Central memory CD8-positive, alpha-beta T cell (primary cell): ENCODE measurements at places on chromosomes 7 and 10.

DNA sequence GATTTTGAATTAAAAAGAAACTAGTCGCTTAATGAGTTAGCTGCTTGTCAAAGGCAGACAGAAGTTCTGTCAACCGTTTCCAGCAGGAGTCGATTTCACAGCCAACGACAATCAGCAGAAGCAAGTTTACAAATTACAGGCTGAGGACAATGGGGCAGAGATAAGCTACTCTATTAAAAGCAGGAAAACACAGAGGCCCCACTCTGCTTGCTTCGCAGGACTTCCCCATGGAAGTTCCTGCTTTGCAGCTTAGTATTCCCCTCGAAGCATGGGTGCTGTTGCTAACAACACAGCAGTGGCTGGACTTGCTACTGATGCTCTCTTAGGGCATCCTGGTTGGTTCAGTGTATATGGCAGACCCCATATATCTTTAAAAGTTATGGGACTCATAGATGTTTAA, 50.8 kb upstream of the KLF6 start:
- no peak for DNase-seq

- no peak for DNase-seq
These were observed 11.1 kb upstream of the DNMBP start for GRCh38 chr10:100020886-100021253.

- no peak for DNase-seq
These were observed 8.6 kb downstream of the VIM start for GRCh38 chr10:17236468-17237148.

DNA sequence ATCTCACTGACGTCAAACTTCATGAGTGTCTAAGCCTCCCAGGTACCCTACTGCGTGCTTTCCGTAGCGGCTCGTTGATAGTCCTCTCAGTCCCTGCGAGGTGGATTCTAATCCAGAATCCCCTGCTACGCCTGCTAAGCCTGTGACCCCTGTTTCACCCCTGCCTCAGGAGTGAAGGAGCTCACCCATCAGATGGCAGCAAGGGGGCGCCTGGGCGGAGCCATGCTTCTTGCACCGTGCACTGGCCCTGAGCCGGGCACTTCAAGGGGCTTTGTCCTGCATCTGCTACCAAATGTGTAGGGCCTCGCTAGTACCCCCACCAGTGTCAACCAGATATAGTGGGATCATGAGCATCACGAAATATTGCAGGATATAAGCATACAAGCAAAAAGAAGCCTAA, 918 bp upstream of the STRA8 start:
- no peak for DNase-seq

GRCh38 chr7:27149842-27150567, 2.4 kb downstream of the HOXA3 start:
- no peak for DNase-seq

DNA sequence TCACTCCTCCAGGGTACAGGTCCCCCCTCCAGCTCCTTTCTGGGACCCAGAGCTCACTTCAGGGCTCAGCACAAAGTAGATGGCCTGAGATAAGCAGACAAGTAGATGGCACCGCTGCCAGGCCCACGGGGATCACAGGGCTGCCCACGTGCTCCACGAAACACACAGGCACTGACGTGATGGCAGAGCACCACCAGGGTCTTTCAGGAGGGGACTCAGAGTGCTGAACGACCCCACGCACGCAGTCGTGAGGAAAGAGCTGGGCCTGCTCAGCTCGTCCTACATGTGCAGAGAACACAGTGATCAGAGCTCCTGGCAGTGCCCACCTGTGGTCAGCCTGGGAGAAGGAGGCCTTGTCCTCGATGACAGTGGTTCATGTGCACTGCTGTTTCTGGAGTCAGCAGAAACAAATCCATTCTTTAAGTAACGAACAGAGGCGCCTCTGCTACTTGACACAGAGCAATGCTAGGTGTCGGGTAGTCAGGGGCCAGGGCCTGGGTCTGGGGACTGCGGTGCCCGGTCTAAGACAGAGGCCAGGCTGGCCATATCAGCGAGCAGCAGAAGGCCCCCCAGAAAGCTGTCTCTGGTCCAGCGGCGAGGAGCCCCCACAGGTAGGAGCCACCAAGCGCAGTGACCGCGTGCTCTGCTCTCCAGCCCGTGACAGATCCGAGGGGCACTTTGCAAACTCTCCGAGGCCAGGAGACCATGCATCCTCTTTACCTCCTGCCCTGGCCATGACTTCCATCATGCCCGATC, 129.8 kb upstream of the FAM20C start:
- DNase-seq, result no peak

GRCh38 chr10:46018453-46019176, 11.8 kb downstream of the NCOA4 start:
- no peak for DNase-seq

- no peak for DNase-seq
These were observed 133.1 kb upstream of the PPP1R3A start for GRCh38 chr7:114051871-114052331.

DNA sequence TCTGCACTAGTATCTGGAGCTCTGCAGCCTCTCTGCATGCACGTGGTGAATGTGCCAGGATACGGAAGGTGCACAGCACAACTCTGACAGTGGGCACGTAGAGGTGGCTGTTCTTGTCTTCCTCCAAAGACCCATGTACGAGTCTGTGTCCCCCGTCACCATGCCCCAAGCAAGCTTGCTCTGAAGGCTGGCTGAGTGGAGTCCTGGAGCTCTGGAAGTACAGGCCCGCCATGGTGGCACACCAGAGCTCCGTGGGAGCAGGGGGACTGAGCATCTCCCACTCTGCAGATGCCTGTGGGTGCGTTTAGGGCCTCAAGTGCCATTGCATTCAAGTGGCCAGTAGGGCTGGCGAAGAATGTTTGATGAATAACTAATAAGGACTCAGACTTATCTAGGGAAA, 17.1 kb downstream of the BCCIP start:
- no peak for DNase-seq

DNA sequence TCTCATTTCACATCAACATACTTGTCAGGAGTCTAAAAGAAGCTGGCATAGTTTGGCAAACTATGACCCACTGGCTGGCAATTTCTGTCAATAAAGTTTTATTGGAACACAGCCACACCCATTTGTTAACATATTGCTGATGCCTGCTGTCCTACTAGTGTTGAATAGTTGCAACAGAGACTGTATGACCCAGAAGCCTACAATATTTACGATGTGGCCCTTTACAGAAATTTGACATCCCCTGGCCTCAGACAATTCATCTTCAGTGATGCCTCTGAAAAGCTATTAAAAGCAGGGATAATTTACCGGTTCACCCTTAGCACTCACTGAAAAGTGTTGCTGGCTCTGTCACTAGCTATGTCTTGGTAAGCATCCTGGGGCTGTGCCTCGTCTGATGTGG, 155.2 kb downstream of the ARID5B start:
- no peak for DNase-seq

DNA sequence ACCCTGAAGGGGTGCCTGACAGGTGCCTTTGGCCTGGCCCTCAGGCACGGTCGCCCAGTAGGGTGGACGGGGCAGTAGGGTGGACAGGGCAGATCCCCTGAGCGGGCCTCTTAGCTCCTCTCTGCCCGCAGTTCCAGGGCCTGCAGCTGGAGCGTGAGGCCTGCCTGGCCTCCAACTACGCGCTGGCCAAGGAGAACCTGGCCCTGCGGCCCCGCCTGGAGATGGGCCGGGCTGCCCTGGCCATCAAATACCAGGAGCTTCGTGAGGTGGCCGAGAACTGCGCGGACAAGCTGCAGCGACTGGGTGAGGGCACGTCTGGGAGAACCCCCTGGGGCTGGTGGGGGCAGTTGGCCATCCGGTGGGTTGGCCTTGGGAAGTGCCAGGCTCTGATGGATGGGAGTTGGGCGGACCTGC, 1.7 kb downstream of the VPS37D start:
- no peak for DNase-seq

DNA sequence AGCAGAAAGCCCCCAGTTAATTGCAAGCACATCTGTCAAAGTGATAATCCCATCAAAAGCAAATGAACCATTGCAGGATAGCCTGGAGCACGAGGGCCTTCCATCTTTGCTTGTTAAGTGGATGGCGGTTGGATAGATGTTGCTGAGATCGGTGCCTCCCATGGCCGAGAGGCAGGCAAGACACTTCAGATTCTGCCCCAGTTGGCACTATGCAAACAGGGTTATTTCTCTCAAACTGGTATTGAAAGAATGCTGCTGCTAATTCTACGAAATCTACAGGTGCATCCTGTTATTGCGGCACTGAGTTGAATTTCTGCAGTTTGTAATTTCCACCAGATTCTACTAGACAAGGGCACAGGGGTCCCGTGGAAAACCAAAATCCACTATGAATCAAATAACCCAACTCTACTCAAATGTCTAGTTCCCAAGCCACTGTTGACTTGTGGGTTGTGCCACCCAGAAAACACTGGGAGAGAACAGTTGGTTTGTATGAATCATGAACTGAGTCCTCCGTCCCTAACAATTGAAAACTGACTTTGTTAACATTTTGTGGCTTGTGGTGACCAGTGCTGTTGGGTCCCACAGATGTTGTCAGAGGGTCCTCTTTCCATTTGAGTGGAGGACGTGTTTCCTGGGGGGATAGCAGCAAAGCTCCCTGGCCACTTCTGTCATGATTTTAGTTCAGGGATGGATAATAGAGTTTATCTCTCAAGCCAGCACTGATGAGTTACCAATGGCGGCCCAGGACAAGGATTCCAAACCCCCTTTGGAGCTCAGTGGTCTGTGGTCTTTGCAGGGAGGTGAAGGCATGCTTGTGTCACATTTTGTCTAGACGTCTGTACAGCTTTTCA, 7.1 kb upstream of the IL2RA start:
- DNase-seq, result no peak

- DNase-seq, result no peak
These were observed 115.5 kb upstream of the CALCR start for GRCh38 chr7:93690021-93690420.

DNA sequence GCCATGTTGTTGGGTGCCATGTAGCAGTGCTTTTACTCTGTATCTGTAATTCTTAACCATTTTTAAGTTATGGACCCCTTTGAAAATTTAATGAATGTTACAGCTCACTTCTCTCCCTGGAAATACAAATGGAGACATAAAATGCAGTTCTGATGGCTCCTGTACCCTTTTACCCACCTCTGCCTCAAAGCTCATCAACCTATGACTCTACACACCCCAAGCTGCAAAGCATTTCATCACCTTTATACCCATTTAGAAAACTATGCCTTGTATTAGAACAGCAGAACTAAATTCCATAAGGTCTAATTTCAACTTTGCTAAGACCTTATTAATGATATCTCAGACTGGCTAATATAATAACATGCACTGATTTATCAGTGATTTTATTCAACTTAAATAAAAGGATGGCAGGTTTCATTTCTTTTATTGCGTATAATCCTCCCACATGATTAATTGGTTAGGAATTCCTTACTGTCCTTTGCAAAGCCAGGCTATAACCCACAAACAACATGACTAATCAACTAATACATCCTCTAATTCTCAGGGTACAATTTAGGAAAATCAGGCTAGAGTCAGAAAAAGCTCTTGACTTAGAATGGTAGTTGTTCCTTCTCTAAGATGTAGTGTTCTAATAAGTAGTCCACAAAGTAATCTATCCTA, 68.1 kb downstream of the CPEB3 start:
- DNase-seq, result no peak

- no peak for DNase-seq
These were observed 69.3 kb downstream of the MYOF start for GRCh38 chr10:93412801-93413200.

DNA sequence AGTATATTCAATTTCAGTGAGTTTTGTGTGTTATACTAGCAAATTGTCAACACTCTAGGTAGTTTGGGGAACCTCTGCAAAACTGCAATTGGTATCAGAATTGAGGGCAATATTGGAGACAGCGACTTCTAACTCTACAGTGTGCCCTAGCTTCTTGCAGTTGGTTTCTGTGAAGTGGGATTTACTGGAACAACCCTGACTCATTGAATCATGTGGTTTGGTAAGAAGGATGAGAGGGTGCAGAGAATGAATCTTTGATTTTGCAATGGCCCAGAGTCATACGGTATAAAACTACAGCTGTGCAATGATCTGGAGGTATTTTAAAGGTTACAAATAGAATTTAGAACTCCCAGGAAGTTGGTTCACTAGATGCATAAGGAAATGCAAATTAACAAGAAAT, 129.1 kb upstream of the PPP1R3A start:
- DNase-seq, result no peak

- DNase-seq, result no peak
These were observed 29.4 kb upstream of the TNRC18 start for GRCh38 chr7:5452937-5453540.

GRCh38 chr10:6473901-6474370, 106.1 kb downstream of the PRKCQ start:
- no peak for DNase-seq
